ENCODE measurements at places on chromosomes 7 and 10.

DNA sequence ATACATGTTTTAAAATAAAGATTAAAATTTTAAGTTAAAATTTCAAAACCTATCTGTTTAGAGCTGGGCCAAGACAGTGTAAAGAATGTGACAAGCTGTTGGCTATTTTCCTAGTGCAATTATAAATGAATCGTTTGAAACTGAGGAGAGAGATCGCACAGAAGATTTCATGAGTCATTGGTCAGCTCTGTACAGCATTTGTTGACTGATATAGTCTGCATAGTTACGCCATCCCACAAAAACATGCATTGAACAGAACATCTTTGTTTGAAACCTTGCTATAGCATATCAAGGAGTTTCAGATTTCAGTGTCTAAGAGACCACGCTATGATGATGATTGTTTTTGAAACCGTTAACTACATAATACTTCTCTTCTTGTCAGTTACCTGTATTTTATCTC, 1.3 kb upstream of the C10orf67 start:
- DNase-seq, result peak; percentile 89

GRCh38 chr7:20513341-20513740, 102.1 kb upstream of the ABCB5 start:
- no peak for DNase-seq

DNA sequence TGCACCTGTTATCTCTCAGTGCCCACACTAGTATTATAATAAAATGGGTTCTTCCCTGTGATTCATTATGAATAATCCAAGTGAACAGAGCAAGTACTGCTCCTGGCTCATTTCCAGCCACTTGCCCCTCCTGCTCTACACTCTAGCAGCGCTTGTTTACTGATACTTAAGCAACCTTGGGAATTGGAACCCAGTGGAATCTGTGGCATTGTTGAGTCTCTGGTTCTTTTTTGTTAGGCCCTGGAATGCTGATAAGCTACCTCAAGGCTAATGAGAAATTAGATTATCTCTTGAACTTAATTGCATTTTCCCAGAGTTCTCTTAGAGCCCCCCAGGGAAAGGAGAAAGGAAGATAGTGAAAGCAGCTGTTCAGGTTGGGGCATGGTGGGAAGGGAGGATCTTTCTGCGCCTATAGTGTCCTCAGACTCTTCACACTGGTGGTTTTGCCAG, 34.0 kb downstream of the PRKAR2B start:
- peak; percentile 41 for DNase-seq

GRCh38 chr7:149217570-149217969, 21.9 kb upstream of the ZNF212 start:
- DNase-seq, result no peak

DNA sequence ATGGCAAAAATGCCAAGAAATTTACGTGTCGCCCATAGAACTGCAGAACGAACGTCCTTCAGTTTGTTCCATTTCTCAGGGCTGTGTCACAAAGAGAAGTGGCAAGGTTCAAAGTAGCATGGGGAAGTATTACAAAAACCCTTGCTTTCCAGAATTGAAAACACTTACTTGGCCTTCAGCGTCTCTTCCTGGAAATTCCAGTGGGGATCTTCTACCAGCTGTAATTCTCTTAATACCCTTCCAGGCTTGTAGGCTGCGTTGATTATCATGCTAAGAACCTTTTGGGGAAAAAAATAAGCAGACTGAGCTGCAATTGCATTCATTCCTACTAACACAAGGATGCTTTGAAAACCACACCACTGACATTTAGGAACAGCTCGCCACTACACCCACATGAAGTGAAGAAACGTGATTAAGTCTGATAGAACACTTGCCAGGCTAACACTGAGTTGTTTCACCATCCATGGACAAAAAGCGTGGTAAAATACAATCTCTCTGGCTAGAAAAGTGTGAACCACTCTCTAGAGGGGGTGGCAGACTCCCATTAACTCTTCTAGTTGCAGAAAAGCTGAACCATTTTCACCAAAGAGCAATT, 222.3 kb downstream of the SFMBT2 start:
- DNase-seq, result no peak

DNA sequence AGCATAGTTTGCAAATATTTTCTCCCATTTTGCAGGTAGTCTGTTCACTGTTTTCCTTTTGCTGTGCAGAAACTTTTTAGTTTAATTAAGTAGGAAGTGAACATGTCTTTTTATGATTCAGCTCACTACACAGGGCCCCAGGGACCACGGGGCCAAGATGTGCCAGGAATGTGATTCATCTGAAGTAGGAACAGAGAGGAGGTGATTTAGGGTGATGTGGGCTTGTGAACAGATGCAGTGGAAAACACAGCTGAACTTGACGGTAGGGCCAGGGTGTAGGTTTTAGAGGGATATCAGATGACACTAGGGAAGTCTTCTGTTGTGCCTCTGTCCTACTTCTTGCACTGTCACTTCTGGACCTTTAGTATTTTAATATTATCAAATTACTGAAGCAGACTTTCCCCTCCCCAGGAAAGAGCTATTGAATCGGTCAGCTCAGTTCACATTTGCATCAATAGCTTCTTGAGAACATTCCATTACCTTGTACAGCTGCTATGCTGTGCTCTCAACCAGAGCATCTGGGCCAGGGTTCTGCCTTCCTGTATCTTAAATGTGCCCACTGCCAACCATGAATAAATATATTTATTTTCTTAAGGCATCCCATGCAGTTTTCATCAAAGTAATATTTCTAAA, 96.9 kb downstream of the OSBPL3 start:
- peak; percentile 70 for DNase-seq

DNA sequence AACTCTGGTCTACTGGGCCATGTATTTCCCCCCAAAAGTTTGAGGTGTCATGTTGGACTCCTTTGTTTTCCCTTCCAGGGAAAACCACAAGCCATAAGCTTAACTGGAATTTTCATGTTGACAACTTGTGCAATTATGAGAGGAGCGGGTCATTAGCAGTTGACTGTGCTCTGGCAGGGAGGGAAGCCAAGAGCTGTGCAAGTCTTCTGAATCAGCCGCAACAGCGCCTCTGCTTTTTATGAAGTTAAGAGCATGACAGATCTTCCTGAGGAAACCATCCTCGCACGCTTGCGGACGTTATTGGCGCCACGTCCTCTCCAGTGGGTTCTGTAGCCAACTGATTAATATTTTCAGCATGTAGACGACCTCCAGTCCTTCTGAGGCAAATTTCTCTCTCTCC, 148.7 kb upstream of the MKI67 start:
- no peak for DNase-seq

GRCh38 chr10:25766687-25767221, 167.3 kb upstream of the MYO3A start:
- DNase-seq, result no peak

GRCh38 chr10:123069246-123069986, 60.6 kb downstream of the ACADSB start:
- no peak for DNase-seq

DNA sequence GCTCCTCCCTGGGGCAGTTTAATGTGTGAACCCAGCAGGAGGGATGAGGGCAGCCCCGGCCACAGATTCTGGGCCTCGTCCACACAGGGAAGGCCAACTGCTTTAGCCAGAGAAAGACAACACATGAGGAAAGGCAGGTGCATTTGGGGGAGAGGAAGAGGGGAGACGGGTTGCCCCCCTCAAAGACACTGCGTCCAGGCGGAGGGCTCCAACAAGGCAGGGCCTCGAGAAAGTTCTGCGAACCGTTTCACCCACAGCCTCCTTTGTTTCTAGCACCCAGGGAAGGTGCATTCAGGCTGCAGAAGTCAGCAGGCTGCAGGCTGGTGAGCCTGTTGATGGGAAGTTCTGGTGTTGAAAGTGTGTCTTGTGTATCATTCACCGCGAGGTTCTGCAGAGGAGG, 10.1 kb downstream of the FOXL3 start:
- DNase-seq, result no peak

DNA sequence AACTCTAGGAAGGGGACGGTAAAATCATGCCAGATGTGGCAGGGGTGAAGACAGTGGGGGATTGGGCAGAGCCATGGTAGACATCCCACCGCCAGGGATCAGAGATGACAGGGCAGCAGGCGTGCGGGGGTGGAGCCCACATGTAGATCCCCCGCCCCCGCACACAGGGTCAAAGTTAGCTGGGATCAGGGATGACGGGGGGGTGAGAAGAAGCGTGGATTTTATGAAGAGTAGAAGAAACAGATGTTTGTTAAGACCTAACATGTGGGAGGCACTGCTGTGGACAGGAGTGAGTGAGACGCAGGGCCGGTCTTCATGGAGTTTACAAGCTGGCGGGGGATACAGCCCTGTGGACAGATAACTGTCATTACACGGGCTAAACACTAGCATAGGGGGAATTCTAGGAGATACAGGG, 154.0 kb upstream of the KLF14 start:
- DNase-seq, result peak; percentile 62

DNA sequence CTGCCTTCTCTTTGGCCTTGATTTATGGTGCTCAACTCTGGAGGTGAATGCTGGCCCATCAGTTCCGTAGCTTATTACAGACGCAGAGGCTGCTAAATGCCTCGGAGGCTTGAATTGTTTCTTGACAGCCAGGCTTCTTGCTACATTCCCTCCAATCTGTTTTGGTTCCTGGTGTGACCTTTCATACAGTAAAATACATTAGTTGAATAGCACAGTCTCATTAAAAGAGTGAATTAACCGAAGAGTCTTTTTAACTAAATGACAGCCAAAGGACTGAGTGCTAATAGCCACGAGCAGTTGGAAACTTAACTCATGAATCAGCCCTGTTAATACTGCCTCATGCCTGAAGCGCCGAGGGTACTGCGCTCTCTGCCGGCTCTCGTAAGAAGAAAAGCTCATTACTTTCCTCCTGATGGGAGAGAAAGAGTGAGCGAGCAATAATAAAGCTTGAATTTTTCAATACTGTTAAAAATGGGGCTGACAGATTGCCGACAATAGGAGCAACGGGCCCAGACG, 236.4 kb upstream of the GPR26 start:
- no peak for DNase-seq

DNA sequence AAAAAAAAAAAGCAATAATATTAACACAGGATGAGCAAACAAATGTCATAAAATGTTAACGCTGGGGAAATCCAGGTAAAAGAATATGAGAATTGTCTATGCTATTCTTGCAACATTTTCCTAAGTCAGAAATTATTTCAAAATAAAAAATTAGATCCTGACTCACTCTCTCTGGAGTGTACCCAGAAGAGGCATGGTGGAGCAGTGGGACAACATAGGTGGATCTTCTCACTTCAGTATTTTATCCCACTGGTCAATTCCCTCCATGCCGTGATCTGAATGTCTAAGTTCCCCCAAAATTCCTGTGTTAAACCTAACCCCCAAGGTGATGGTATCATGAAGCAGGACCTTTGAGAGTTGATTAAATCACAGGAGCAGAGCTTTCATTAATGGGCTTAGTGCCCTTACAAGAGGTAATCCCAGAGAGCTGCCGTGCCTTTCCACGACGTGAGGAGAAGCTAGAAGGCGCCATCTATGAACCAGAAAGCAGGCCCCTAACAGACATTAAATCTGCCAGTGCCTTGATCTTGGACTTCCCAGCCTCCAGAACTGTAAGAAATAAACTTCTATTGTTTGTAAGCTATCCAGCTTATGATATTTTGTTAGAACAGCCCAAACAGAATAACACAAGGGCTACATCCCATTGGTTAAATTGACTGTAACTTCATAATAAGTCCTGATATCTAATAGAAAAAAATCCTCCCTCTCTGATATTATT, 35.2 kb downstream of the USP6NL start:
- DNase-seq, result no peak

- DNase-seq, result no peak
These were observed 312.7 kb downstream of the ADARB2 start for GRCh38 chr10:1424648-1425047.

GRCh38 chr10:33886299-33886698, 551.8 kb upstream of the NRP1 start:
- DNase-seq, result no peak
